ENCODE measurements at places on chromosomes 11 and 22.

- DNase-seq: no peak
These were observed 24.0 kb upstream of the ROBO3 start for GRCh38 chr11:124841201-124841600.

- DNase-seq: peak; percentile 43
These were observed 72.9 kb upstream of the SEPTIN5 start for GRCh38 chr22:19641254-19641982.

DNA sequence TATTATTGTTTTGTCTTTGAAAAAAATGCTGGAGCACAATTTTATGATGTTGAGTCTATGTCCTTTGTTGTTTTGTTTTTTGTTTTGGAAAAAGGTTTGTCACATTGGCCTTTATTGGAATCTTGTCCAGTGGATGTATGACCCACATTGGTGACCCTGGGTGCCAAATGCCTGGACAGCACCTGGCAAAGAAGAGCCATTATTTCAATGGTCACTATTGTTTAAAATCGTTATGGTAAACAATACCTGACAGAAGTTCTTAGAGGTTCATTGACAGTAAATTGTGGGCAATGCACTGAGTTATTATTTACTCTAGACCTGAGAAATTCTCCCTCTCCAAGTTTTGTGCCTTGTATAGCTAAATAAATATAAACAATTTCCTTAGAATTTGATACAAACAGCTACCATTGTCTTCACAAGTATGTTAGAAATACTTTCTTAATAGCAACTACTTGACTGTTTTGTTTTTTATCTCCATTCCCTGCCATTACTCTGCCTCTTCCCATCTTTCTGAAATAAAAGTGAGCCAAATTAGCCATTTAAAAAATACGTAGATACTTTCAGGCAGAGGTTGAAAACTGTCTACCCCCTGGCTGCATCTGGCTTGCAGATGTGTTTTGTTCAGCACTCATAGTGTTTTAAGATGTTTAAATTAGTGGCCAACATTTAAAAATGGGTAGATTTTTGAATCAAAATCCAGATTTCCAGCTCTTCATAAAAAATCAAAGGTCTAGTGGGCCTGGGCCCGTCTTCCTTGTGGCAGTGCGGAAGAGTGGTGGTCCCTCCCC is 39.9 kb downstream of the BMAL1 start:
- DNase-seq: no peak

DNA sequence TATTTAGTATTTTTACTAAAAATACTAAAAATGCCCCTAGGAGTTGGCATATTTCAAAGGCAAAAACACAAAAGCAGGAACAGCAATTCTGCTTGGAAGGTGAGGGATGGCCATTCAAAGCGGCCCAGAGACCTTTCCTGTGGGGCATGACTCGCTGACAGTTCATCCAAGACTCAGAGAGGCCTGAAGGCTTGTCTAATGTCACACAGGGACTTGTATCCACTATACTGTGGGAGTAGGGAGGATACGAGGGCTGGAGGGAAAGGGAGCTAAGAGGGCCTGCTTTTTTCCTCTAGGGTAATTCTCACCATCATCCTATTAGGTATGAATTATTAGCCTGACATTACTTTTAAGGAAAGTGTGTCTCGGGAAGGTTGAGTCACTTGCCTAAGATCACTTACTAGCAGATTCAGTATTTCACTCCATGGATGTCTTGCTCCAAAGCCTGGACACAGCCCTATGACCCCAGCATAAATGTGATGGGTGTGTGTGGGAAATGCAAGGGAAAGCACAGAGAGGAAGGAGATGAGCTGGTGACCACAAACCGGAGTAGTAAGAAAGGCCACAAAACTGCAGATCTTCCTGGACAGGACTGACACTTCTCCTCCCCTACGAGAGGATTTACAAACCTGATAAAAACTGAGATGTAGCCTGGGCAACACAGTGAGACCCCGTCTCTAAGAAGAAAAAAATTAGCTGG is 16.7 kb upstream of the UCP3 start:
- peak; percentile 63 for DNase-seq

DNA sequence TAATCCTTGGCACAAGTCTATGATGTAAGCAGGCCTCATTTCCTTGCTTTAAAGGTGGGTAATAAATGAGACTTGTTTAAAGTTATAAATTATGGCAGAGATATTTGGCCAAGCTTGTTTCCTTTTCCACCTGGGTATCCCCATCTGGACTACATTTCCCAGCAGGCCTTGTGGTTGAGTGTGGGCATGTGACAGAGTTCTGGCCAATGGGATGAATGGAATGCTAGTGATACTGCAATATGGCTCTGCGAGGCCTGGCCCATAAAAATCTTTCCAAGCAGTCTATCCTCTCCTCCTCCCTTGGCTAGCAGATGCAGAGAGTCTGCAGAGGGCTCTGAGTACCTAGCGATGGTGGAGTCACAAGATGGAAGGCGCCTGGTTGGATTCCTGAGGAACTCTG is 102.5 kb downstream of the TIMP3 start:
- DNase-seq: peak; percentile 72

DNA sequence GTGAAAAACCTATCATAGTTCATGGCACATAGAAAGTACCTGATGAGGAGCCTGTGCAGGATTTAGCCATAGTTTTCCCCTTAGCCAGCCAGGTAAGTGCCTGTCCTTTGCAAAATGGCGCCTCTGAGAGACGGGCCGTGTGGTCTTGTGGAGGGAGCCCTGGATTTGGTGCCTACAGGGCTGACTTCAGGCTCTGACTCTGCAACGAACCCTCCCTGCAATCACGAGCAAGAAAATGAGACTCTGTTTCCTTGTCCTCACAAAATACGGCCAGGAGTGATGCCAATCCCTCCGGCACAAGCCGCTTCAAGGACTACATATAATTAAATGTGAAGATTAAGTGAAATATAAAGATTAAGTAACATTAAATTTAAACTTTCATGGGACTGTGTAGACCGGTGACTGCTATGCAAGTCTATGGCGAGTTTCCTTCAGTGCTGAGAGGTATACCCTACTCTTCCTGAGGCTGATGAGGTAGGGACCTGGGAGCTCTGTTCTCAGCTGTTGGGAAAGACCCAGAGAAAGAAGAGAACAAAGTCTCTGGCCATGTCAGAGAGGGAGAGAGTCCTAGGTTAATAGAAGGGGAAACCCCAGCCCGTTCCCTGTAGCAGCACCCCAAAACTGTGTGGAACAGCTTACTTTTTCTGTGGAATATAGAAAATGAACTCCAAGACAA is 6.1 kb upstream of the CXCR5 start:
- DNase-seq: no peak

DNA sequence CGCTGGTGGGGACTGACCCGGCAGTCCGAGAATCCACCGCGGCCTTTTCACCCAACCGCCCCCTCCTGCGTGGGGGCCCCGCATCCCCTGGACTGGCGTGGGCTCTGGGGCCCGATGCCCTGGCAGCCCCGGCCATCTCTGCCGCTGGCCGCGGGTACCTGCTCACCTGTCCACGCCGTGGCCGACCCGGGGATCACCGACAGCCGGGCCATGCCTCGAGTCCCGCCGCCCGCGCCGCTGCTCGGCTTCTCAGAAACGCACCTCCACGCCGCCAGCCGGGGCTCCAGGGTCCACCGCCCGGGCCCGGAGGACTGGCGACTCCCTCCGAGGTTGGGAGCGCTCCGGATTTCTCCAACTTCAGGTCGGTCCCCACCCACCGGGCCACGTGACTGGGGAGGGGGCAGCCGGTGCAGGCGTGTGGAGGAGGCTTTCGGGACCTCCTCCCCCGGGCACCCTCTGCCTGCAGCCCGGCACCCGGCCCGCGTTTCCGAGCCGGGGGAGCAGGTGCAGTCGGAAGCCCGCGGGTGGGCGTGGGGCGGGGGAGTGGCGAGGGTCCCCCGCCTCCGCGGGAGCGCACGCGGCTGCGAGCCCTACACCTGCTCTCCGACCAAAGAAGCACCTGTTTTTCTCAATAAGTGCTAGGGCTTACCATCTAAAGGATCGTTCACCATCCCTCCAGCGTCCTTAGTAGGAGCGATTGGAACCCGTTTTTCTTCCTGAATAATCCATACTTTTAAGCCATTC is 554 bp upstream of the NRIP3 start:
- no peak for DNase-seq

- DNase-seq: no peak
These were observed 56.2 kb downstream of the GALNT18 start for GRCh38 chr11:11565636-11566035.

GRCh38 chr11:111189466-111189865 is 56.1 kb upstream of the POU2AF2 start:
- DNase-seq: peak; percentile 13

GRCh38 chr11:69295079-69295994 is 1.4 kb downstream of the MYEOV start:
- DNase-seq: no peak

DNA sequence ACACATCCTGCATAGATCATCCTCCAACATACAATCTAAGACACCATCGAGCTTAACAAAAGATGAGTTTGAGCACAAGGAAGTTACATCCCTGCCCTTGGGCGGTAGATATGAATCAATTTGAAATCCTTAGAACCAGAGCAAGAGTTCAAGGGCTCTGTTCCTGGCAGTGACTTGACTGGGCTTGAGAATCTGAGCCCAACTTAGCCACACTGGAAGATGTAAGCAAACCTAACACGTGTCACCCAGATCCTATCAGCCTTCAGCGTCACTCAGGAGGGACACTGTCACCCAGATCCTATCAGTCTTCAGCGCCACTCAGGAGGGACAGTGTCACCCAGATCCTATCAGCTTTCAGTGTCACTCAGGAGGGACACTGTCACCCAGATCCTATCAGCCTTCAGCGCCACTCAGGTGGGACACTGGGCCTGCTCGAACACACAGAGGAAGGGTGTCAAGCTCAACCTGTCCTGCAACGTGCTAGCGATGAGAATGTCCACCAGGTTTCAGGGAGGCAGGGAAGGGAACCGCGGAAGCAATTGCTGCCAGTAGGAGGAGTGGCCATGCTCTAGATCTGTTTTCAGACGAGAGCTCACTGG is 32.8 kb upstream of the CTSD start:
- DNase-seq: no peak

DNA sequence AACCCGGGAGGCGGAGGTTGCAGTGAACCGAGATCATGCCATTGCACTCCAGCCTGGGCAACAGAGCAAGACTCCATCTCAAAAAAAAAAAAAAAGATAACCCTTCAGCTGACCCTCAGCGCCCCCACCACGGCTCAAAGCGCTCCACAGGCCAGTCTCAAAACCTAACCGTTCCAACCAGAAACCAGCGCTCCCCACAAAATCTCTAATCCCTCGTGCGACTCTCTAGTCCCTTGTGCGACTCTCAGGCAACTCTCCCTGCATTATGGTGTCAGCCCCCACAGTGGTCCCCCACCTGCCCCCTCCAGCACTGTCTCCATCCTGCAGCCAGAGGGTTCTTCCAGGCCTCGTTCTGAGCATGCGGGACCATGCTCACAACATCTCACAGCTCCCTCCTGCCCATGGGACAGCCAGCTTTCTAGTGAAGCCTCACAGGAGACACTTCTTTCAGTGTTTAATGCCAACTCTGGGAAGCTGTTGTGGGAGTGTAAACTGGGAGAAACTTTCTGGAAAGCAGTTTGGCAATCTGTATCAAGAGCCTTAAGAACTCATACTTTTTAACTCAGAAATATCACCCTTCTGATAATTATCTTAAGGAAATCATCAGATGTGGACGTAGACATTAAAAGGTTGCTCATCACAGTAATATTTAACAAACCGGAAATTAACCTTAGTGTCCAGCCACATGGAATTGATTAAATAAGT is 4.2 kb upstream of the RASGRP2 start:
- no peak for DNase-seq

GRCh38 chr22:44702479-44703198 is 635 bp downstream of the PRR5 start:
- peak; percentile 50 for DNase-seq

GRCh38 chr11:130003717-130004001 is 1.0 kb upstream of the PRDM10 start:
- DNase-seq: no peak

DNA sequence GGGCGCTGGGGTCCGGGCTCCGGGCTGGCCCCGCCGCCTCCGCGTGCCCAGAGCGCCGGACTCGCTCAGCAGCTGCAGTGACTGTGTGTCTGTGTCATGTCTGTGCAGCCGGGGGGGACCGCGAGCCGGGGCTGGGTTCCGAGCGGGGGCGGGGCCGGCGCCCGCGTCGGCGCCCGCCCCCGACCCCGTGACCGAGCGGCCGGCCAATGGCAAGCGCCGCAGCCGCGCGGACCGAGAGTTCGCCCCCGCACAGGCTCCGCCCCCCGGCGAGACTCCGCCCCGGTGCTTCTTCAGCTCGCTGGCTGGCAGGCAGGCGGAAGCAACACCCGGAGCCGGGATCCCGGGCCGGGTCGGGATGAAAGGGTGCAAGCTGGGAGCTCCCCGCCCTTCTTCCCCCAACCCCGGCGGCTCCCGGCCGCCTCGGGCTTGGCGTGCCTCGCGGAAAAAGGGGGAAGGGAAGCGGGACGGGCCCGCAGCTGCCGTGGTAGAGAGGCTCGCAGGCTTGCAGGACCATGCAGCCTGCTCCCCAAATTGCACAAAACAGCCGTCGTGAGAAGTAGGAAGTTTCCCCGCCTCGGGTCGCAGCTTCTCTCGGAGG is 750 bp upstream of the LARGE1 start:
- DNase-seq: peak; percentile 96

- no peak for DNase-seq
These were observed 26.1 kb downstream of the GLYATL1 start for GRCh38 chr11:58965246-58965985.

- peak; percentile 76 for DNase-seq
These were observed 31.8 kb downstream of the BID start for GRCh38 chr22:17742527-17742902.

GRCh38 chr22:32634421-32634981 is 159.9 kb downstream of the FBXO7 start:
- no peak for DNase-seq

DNA sequence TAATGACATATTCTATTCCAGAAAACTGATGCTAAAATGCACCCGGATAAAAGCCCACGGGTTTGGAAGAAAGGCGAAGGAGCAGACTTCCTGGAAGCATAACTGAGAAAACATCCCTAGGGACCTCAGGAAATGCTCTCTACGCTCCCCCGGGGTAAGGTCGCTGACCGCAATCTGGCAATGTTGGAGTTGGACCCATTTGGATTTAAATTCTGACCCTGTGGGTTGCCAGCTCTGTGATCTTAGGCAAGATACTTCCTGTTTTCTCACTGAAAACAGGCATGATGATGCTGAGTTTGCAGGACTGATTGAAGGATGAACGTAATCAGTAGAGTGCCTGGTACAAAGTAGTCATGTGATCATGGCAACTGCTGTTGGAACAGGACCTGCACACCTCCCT is 1054.0 kb downstream of the NTM start:
- DNase-seq: peak; percentile 26

GRCh38 chr11:83681906-83682610 is 395.9 kb upstream of the CCDC90B start:
- no peak for DNase-seq
